GM12878 (cell line): ENCODE measurements at places on chromosomes 3 and 15.

DNA sequence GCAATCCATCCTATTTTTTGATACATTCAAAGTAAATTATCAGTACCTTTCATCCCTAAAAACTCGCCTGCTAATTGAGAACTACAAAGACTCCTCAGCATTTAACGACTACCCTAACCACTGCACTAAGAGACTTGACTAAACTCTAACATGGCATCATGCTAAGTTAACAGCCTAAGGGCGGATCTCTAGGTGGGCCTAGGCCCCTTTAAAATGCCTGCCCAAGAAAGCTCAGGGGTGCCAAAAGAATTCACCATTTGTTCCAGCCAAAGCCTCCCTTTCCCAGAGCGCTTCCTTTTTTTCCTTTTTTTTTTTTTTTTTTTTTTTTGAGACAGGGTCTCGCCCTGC lies 568 bp upstream of the NEK4 start:
- no peak for DNase-seq

DNA sequence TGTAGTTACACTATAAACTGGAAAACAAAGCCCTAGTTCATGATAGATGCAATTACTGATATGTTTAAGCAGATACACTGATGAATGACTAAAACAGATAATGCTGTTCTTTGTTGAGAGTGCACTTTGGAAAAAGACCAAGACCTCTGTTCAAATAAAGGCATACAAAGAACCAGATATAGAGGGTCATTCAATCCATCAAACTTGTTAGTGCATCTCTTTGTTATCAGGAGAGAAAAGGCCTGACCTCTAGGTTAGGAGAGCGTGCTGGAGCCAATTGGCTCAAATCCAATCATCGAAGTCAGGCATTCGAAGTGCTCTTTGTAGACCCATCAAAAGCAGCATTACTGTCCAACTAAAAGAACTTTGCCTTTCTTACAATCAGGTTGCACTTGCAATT lies 124.2 kb downstream of the TFG start:
- no peak for DNase-seq

DNA sequence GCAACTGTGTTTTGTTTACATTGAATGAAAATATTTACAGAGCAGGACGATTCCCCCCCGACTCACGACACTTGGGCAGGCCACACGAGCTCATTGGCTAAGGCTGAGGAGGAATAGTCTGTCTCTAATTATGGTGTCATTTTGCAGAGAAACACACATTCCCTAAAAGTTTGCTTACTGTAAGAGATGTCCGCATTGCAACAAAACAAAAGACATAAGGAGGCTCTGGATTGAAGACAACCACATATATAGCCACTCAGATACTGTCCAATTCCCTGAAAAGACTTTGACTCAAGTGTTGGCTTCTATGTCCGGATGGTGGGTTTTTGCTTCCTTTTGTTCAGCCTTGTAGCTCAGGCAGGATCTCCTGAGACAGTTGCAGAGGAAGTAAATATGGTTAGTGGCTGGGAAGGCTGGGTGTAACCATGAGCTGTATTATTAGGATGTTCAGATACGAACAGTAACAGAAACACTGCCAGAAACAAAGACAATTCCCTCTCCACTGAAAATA lies 170.4 kb downstream of the KLHL25 start:
- DNase-seq, result no peak

GRCh38 chr3:40445880-40446279 lies 11.3 kb upstream of the RPL14 start:
- DNase-seq, result no peak

- no peak for DNase-seq
Observed at GRCh38 chr3:24520976-24521419, 26.3 kb upstream of the THRB start.

GRCh38 chr15:92605225-92605944 lies 50.2 kb downstream of the FAM174B start:
- DNase-seq, result no peak

- DNase-seq, result no peak
Observed at GRCh38 chr15:51884041-51884440, 54.6 kb downstream of the TMOD3 start.

DNA sequence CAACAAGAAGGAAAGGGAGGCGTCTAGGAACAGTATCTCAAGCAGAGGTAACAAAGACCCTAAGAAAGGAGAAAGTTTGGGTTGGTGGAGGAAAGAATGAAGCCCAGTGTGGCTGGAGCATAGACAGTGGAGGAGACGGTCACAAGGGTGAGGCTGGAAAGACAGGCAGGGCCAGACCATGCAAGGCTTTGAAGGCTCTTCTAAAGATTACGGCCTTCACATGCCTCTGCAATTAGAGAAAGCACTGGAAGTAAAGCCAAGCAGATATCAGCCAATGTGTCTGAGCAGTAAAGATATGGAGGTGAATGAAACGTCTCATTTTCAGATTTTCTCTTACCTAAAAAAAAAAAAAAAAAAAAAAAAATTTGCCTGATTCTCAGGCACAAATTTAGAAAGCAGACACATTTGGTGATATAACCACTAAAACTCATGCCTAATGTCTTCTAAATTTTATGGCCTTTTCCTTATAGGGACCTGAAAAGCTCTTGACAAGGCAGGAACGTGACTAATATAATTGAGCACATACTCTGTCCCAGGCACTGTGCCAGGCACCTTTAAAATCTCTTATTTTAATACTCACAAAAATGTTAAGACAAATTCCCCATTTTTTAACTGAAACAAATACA lies 184.1 kb downstream of the MECOM start:
- no peak for DNase-seq

DNA sequence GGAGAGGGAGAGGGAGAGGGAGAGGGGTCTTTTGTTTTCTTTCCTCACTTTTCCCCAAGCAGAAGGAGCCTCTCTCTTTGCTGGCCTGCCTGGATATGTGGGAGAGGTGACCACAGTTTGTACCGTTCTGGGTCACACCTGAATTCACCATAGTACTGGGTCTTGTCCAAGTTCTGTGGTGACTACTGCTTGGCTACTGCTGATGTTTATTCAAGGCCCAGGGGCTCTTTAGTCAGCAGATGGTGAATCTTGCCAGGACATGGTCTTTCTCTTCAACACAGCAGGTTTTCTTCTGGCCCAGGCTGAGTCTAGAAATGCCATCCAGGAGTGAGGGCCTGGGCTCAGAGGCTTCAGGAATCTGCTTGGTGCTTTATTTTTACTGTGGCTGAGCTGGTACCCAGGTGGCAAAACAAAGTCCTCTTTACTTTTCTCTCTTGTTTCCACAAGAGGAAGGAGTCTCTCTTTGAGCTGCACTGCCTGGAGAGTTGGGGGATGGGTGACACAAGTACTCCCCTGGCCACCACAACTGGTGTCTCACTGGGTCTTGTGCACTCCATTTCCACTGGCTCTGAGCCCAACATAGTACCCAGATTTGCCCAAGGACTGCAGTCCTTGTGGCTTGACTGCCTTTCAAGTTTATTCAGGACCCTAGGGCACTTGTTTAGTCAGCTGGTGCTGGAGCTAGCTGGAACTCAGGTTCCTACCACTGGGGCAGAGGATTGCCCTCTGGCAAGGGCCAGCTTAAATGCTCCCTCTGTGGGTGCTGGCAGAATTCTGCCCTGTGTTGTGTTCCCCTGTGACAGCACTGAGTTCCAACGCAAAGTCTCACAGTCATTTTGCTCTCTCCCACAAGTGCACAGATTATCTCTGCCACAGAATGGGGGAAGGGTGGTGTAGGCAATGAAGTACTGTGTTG lies 16.8 kb upstream of the CCNDBP1 start:
- DNase-seq, result no peak

GRCh38 chr3:119571688-119572087 lies 7.6 kb upstream of the ADPRH start:
- no peak for DNase-seq

DNA sequence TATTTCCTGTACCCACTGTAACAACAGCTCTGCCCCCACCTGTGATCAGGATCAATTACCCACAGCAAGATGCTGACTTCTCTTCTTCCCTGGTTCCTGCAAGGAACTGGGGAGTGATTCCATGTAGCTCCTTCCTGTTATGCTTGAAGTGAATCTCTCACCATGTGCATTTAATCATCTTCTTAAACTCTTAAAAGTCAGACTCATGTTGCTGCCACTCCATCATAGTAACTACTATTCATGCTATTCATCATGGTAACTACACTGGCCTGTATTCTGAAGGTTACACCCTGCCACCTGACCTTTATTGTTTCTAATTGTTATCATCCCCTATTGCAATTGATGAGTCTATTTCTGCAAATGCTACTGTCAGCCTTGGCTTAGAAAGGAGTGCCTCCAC lies 89.5 kb downstream of the SUCNR1 start:
- no peak for DNase-seq

GRCh38 chr3:31878231-31878838 lies 102.7 kb downstream of the OSBPL10 start:
- DNase-seq, result no peak

DNA sequence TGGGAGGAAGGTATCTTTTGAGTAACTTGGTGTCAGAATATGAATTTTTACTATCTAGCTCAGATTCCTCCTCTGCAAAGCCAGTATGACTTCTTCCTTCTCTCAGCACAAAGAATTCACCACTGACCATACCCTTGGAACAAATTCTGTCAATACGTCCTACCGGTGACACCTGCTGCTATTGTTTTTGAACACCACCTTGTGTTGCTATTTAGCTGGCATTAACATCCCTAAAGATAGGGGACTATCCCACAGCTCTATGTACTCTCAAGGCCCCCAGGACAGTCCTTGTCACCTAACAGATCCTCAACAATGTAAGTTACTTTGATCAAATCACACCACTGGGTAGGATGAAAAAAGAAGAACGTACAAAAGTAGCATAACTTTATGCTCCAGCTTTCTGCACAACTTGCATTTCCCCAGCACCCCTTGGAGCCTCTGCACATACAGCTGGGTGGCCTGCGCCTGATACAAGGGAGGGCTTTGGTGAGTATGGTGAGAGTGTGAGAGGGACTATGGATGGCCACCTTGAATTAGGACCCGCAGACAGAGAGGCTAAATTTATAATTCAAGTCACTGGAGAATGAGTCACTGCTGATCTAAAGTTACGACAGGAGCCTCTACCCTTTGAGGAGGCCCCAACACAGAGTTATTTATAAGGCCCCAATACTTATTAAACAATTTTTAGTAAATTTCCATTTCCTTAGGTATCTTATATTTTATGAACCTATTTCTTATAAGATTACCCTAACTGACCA lies 2.3 kb upstream of the COLQ start:
- DNase-seq, result no peak

DNA sequence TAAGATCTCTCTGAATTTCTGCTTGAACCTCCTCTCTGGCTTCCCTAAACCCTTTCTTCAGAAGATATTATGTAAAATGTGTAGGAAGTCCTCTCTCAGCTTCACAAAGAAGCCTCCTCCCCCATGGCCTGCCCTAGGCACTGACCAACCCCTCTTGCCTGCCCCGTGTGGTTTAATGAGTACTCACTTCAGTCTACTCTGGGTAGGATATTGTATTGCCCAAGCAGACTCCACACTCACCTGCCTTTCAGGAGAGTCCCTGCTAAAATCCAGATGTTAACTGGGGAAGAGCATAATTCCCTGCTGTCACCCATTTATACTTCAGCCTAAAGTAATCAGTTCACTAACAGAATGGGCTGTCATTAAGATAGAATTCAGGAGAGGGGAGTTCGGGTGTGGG lies 2.6 kb upstream of the AGBL1 start:
- no peak for DNase-seq

- no peak for DNase-seq
Observed at GRCh38 chr3:140629357-140630137, 48.3 kb upstream of the TRIM42 start.

- DNase-seq, result no peak
Observed at GRCh38 chr15:56215769-56216168, 27.9 kb downstream of the RFX7 start.

GRCh38 chr3:111864821-111865656 lies 6.0 kb downstream of the PHLDB2 start:
- DNase-seq, result no peak

GRCh38 chr3:198032039-198032936 lies 72.3 kb downstream of the LMLN start:
- no peak for DNase-seq

- no peak for DNase-seq
Observed at GRCh38 chr3:79344876-79345871, 422.6 kb downstream of the ROBO1 start.

DNA sequence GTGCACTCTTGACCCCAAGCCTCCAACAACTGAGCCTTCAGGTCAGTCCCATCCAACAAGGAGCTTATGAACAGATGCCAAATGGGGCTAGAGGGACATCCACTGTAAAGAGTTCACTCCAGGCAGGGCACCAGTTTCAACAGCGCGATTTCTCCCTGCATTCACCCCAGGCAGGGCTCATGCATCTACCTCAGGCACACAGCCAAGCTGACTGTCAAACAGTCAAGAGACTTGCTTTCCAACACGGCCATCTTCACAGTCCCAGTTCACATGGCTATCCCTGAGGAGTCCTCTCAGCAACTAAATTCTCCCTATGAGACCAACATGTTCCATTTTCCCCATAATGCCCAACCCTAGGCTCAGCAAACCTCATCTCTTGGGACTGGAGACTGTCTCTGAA lies 17.7 kb downstream of the SLC25A20 start:
- no peak for DNase-seq

DNA sequence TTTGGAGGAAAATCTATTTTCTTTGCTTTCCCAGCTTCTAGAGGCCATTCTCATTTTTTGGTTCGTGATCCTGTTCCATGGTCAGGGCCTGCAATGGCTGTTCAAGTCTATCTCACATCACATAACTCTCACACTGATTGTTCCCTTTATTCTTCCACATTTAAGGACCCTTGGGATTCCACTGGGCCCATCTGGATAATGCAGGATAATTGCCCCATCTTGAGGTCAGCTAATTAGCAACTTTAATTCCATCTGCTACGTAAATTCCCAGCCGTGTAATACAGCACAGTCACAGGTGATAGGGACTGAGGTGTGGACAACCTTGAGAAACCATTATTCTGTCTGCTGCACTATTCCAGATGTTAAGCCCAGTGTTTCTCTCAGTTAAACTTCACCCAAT lies 311.6 kb upstream of the CNTN4 start:
- no peak for DNase-seq

DNA sequence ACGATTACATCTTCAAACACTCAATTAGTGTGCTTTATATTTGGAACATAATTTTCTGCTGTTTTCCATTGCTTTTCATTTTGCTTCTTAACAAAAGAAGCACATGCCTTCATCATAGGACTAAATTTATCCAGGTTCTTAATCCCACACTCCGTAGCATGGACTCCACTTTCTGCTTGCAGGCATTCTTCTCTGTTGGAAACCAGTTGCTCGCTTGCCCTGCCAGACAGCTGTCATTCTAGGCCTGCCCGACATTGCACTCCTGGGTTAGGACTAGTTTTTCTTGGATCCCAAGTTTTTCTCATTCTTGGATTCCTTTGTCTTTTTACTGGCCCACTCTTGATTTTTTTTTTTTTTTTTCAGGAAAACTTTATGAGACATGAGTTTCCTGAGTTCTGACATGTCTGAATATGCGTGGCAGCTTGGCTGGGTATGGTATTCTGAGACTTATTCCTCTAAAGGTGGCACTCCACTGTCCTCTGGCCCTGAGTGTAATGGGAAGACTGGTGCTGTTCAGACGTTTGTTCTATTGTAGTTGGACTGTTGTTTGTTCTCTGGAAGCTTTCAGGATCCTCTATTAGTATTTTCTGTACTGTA lies 6.3 kb upstream of the ATP1B3 start:
- DNase-seq, result no peak
